Activated naive CD8-positive, alpha-beta T cell treated with anti-CD3 and anti-CD28 coated beads for 36 hours (primary cell): ENCODE measurements at places on chromosomes 4 and X.

GRCh38 chr4:176063718-176064117 is 1.9 kb upstream of the WDR17 start:
- no peak for DNase-seq

GRCh38 chr4:168257768-168258167 is 60.8 kb downstream of the DDX60 start:
- DNase-seq = no peak

DNA sequence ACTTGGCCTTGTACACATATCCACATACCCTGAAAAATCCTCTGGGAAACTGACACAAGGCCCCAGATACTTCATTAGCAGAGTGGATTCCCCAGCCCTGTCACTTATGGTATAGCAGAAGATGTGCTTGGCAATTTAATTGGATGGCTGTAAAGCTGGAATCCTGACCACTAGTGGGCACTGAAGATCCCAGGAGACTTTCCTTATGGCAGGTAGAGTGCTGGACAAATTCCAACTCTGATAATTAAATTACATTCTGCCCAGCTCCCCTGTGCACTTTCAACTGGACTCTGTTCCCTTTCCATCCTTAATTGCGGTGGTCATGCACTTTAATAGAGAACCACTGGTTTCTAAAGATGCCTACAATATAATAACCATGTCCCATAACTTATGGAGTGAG is 119.8 kb downstream of the DCK start:
- no peak for DNase-seq

DNA sequence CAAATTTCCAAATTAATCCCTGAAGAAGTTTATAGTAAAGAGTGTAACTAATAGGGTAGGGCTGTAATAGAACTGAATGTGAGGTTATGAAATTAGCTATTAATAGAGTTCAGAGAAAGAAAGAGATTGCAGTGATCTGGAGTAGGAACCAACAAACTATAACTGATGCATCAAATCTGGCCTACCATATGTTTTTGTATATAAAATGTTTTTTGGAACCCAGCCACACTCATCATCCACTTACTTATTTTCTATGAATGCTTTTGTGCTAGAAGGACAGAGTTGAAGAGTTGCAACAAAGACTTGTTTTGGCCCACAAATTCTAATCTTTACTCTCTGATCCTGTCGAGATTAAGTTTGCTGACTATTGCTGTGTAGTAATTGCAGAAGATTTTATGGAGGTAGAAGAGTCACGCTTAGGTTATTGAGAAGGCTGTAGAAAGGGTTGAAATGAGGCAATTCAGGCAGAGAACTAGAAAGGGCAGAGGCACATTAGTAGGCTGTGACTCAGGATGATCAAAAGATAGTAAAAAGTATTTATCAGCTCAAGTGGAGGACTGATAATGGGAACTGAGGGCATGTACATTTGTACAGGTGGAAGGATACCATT is 298.7 kb upstream of the EMCN start:
- no peak for DNase-seq

DNA sequence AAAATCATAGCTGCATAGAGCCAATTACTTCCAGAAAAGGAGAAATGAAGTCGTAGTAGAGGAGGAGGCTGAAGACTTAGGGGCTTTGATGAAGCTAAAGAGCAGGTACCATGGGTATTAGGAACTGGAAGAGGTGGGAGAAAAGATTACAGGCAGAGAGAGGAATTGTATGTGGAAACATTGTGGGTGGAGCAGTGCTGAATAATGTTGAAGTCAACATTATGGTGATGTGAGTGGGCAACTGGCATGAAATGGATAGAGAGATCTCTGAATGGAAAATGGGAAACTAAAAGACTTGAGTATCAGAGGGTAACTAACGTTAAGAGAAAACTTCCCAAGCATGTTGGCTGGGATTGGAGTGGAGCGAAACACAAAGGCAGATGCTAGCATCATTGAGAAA is 92.5 kb downstream of the AREG start:
- no peak for DNase-seq

- DNase-seq = no peak
These were observed 55.8 kb downstream of the XAGE2 start for GRCh38 chrX:52424656-52425055.
